ENCODE measurements at places on chromosomes 2 and 18.

DNA sequence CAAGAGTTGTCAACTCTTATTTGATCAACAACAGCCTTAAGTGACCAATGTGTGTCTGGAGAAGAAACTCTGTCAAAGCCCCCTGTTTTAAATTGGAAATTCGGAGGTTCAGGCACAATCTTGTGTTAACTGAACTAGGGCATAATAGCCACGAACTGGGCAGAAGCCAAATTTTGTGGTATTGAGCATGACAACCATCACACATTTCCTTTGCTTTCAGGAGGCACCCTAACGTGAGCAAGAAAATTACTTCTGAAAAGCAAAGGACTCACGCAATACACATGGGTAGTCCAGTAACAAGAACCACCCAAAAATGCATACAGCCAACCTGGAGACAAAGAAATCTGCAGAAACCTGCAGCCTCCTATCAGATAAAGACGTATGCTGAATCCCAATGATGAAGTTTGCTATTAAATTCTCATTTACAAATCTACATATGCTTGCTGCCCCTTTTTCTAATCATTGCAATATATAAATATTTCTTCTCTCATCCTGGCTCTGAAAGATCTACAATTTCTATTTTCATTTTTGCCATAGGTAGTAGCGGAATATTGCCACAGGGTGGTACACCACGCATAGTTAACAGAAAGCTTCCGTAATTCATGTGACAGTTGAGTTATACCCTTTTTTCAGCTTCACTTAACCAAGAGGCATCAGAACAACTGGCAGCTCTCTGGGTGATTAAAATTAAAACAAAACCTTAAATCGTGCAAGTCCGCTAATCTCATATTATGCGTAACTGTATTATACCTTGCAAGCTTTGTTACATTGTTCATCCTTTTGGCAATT is 495.8 kb downstream of the NRXN1 start:
- peak; percentile 37 for DNase-seq

DNA sequence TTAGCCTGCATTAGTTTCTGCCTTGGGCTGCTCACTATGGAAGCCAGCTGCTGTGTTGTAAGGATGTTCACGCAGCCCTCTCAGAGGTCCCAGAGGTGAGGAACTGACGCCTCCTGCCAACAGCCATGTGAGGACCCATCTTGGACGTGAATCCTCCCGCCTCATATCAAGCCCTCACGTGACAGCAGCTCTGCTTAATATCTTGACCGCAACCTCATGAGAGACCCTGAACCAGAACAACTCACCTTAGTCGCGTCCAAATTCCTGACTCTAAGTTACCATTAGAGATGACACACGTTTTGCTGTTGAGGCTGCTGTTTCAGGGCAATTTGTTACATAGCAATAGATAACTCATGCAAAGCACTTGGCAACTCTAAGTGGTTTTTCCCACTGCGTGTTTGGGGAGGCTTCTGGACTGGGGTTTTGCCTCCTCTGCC is 97.7 kb downstream of the TMEM17 start:
- DNase-seq: no peak

- no peak for DNase-seq
These were observed 72.9 kb downstream of the TSN start for GRCh38 chr2:121828281-121828731.

- DNase-seq: no peak
These were observed 597.3 kb downstream of the ERBB4 start for GRCh38 chr2:211941216-211941747.

GRCh38 chr18:59689756-59690155 is 7.5 kb downstream of the CCBE1 start:
- DNase-seq: no peak

- DNase-seq: no peak
These were observed 115.6 kb upstream of the NEDD4L start for GRCh38 chr18:57928466-57928865.

DNA sequence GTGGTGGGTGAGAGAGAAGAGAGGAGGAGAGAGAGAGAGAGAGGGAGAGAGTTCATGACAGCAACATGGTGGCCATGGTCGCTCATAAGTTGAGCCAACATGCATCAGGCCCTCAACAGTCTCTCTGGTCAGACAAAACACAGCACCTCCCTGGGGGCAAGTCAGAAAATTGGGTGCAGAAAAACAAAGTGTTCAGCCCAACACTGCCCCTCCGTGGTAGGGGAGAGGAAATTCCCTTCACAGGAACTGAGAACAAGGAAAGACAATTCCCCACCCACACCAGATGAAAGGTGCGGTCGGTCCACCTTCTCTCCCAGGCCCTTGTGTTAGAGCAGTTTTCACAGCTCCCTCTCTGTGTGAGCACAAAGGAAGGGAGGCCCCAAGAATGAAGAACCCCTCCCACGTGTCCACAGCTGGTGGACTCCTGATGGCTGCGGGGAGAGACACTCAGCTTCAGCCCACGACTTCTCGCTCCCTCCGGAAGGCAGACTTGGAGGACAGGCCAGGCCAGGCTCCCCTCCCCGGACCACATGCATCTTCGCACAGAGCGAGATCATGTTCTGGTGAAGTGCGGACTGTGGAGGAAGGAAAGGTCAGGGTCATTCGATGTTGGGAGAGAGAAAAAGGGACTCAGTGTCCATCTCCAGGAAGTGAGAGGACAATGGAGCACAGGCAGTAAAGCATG is 181.7 kb downstream of the ANAPC1 start:
- peak; percentile 76 for DNase-seq

DNA sequence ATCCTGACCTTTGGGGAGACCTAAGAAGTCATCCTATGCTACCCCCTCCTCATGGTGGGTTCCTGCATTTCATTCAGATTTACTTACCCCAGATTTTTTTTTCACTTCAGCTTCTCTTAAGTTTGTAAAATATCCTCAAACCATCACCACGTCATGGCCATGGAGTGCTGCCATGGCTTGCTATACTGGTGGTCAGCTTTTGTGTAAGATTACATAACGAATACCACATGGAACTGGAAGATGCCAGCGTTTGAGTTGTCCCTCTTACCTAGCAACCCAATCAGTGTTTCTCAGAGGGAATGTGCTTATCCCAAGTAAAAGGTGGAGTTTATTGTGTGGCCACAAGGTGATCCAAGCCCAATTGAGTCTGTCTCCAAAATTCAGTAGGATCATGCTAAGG is 148.6 kb upstream of the ALPP start:
- DNase-seq: no peak
